Mammary epithelial cell (primary cell): ENCODE measurements at places on chromosomes 6 and 20. TPM values are rescaled to one million over a fixed set of nuclear protein-coding genes. Genes with fewer than 3 reads are reported as not detected.

COL21A1 gene
- not detected for polyA plus RNA-seq

SCRT2 gene
- polyA plus RNA-seq, result not detected

SRSF12 gene
- polyA plus RNA-seq, result 0.14 TPM

SAPCD1 gene
- polyA plus RNA-seq, result 1.8 TPM

GRCh38 chr6:105507811-105508210 lies 104.9 kb upstream of the PREP start:
- no peak for DNase-seq

GRCh38 chr6:52065621-52066020 lies 21.8 kb downstream of the PKHD1 start:
- DNase-seq, result peak; percentile 92

GRCh38 chr6:87731818-87732661 lies 30.0 kb upstream of the AKIRIN2 start:
- DNase-seq, result peak; percentile 98

GRCh38 chr6:41965429-41966213 lies 24.0 kb upstream of the CCND3 start:
- DNase-seq, result no peak

DNA sequence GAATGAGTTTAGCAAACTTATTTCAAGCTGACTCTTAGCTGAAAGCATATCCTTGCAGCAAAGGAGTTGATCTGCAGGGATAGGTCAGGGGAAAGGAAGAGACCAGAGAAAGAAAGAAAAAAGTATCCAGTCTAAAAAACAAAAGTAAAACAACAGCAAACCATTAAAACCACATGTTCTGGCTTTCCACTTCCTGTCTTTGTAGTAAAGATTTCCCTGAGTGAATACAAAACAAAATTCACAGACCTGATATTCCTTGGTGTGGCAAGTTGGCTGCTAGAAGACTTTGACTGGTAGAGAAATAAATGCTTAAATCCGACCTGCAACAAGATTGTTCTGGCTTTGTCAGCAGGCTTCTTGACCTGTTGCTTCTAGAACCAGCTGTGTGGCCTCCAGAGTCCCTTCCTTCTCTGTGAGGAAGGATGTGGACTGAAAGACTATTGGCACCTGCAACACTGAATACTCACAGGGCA lies 23.4 kb upstream of the MCM3 start:
- no peak for DNase-seq

- DNase-seq, result no peak
These were observed 6.4 kb upstream of the ADA start for GRCh38 chr20:44657875-44658274.

DNA sequence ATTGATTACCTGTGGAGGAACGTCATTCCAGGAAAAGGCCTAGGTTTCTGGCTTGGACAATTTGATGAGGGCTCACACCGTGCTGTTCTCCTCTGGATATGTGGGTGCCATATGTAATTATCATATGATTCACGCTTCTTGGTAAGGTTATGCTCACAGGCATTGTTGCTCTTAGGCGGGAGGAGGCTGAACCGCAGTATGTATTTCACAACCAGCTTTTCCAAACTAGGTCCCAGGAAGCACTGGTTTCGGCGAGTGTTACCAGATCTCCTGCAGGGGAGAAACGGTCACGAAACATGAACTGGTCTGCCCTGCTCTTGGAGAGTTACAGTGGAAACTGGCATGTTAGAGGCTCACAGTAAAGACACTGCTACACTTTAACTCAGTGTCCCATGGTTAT lies 793 bp upstream of the FAM50B start:
- peak; percentile 83 for DNase-seq
